ENCODE measurements at places on chromosomes 12 and 14.
A peak's percentile ranks its signal among the peaks of the same experiment; 100 is the strongest.

DNA sequence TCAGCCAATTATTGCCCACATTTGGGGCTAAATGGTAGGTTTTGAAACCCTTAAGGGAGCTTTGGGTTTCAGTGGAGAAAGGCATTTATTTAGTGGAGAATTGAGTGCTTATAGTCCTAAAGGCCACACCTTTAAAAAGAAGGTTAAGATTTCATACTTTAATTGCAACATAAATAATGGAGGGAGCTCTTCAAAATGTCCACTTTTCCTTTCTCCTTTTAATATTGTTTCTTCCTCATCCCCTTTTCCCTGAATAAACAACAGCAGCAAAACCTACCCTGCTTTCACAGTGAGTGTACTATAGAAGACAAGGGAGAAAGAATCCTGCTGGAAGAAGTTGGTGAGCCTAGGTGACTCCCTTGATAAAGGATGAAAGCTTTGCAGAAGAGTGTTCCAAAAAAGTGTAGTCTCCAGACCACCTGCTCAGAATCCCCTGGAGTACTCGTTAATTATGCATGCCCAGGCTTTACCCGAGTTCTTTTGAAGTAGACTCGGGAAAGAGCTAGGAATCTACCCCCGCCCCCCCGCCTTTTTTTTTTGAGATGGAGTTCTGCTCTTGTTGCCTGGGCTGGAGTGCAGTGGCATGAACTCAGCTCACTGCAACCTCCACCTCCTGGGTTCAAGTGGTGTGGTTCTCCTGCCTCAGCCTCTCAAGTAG lies 11.5 kb upstream of the EID3 start:
- peak; percentile 60 for DNase-seq

DNA sequence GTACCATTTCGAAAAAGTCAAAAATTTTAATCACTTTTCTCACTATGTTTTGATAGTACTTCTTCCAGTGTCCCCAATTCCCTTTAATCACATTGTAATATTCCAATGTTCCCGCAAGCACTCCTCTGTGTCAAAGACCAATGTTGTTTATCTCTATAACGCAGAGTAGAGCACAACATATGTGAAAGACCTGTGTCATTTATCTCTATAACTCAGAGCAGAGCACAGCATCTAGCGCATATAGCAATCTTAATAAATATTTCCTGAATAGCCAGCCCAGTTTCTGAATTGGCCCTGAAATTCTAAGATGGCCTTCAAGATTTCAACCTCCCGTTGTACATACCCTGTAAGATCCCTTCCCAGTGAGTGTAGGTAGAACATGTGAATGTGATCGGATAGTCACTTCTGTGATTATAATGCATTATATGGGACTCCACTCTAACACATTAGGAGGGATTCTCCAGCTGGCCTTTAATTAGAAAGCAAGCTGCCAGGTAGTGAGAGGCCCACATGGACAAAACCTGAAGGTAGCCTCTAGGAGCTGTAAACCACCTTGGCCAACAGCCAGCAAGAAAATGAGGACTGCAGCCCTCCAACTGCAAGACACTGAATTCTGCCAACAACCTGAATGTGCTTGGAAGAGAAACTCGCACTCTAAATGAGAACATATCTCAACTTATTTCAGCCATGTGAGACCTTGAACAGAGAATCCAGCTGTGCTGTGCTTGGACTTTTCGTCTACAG lies 238.8 kb upstream of the SYT10 start:
- no peak for DNase-seq

DNA sequence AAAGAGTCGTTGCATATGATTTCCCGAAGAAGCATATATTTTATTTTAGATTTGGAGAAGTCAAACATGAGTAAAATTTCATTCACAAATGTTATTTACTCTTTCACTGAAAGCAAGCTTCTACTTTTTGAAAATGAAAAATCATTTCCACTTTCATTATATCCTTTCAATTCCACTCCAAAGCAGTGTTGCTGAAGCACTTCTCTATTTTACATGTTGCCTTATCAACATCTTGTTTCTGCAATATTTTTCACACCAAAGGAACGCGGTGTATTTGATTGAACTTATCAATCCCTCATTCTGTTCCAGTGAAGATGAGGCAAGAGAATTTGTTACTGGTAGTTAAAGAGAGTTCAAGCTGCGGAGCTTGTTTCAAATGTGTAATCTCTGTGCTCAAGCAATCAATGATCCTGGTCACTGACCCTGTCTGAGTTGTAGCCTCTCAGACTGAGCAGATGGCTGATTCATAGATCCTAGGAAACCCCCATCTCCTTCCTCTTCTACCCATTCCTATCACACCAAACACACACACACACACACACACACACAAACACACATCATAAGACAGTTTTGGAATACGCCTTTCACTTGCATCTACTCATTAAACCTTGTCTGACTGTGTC lies 236.2 kb upstream of the FLRT2 start:
- no peak for DNase-seq

DNA sequence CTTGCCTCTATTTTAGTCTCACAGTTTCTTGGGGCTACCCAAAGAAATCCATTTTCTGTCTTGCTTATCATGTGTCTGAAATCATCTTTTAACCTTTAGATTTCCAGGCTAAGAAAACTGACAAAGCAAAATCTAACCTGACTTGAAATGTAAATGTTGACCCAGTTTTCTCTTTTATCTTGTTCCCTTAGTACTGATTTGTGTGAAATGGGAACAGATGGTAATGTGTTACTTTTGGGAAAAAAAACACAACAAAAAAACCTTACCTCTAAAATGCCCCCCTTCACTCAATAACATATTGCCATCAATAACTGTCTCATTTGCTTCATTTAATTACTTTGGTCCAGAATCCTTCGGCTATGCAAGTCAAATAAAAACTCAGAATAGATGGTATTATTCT lies 383.2 kb upstream of the DCN start:
- DNase-seq = no peak

- peak; percentile 2 for DNase-seq
Measured at GRCh38 chr12:31031951-31032335, 41.7 kb upstream of the DDX11 start.

GRCh38 chr12:49671031-49671765 lies 36.0 kb downstream of the FMNL3 start:
- no peak for DNase-seq

DNA sequence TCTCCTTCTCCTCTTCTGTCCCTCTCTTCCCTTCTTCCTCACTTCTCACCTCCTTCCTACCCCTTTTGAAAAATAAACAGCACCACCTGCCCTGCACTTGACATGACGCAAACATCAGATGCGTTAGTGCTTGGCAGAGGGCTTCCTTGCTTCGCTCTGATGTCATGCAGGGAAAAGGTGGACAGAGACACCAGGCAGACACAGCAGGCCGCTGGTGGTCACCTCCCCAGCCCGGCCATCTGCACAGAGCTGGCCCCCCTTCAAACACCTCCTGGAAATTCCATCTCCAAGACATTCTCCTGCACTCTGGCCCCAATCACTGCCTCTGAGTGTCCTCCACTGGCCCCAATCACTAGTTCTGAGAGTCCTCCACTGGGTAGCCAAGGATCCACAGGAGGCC lies 353.6 kb downstream of the MED13L start:
- no peak for DNase-seq

- DNase-seq = no peak
Measured at GRCh38 chr12:130147875-130148596, 14.2 kb upstream of the FZD10 start.

- no peak for DNase-seq
Measured at GRCh38 chr14:69933623-69934275, 54.5 kb downstream of the SMOC1 start.

GRCh38 chr14:59464486-59465315 lies 479 bp downstream of the GPR135 start:
- peak; percentile 89 for DNase-seq

Measured in H7 (cell line).